ENCODE measurements at places on chromosomes 6 and 20.

- DNase-seq, result no peak
These were observed 126.6 kb upstream of the CCDC28A start for GRCh38 chr6:138647006-138647405.

- DNase-seq, result no peak
These were observed 5.3 kb upstream of the TASP1 start for GRCh38 chr20:13644010-13644409.

DNA sequence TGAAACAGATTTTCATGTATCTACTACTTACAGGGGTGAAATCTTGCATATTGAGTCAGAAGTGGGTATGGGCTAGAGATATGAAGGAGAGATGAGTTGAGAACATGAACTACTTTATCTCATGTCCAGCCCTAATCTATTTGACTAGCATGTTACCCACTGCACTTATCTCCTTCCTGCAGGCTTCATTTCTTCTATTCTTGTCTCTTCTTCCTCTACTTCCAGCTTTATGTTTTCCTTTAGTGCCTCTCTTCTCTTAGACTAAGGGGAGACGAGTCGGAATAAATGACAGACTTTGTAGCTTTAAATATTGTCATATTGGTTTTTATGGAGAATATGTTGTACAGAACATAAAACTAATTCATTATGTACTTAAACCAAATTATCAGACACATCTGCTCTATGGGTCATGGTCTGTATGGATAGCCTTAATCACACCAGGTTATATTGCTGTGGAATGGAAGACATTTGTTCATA, 5.3 kb downstream of the RAB32 start:
- no peak for DNase-seq

GRCh38 chr6:143564484-143565017, 53.0 kb upstream of the FUCA2 start:
- DNase-seq, result no peak

DNA sequence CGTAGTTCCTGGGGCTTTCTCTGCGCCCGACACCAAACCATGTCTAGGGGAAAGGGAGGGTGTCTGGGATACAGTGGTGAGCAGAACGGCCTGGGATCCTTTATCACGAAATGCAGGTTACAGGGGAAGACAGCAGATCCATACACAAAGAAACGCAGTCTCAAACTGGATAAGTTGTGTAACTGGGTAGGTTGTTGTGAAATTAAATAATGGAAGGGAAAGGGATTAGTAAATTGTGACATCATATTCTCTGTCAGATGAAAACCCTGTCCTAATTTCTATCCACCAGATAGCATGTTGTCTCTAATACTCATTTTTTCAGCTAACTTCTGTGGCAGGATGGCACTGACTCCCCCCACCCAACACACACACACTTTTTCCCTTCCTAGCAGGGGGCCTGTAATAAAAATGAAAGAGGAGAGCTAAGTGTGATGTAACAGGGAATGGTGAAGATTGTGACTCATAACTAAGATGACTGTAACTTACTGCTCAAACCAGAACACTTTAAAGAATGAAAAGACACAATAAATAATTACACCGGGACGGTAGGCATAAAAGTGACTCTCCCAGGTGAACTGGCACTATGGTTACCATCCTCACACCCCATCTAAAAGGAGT, 769 bp upstream of the TRPC4AP start:
- DNase-seq, result no peak

DNA sequence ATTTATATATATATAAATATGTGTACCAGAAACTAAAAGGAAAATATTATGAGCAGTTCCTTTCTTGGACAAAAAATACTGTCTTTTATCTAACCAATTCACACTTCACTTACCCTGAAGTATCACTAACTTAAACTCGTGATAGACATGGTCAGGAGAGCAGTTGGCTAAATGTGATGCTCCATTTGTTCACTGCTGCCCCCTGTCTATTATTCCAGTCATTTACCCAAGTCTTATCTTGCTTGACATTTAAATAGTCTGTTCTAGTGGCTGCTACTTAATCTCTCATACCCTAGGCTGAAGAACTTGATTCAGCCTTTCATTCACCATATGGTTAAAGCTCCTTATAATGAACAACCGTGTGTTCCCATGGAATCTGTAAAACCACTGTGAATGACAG, 789.6 kb upstream of the EYS start:
- no peak for DNase-seq

GRCh38 chr6:12296604-12297003, 6.4 kb downstream of the EDN1 start:
- DNase-seq, result no peak

GRCh38 chr6:74249658-74250057, 553.7 kb downstream of the CD109 start:
- DNase-seq, result peak; percentile 81

DNA sequence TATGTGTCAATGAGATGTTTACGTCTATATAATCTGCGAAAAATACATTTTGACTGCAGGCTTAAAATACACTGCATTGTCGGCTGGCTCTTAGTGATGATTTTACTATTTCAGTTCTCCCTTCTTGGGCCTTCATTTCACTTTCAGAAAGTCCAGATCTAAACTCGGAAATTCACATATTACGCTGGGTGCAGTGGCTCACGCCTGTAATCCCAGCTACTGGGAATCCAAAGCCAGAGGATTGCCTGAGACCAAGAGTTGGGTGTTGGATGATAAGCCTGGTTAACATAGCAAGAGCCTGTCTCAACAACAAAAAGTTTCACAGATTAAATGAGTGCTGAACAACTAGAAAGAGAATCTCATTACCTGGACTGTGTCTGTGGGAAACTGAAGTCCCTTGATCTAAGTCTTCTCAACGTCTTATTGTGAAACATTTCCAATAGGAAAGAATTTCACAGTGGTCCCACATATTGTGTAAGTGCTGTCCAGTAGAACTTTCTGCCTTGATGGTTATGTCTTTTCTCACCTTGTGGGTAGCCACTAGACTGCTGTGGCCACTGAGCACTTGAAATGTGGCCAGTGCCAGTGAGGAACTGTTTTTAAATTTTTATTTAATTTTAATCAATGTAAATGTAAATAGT, 1.9 kb downstream of the GINM1 start:
- DNase-seq, result no peak

GRCh38 chr6:57222743-57223077, 603 bp upstream of the RAB23 start:
- no peak for DNase-seq

- no peak for DNase-seq
These were observed 10.4 kb downstream of the KIF6 start for GRCh38 chr6:39714802-39715201.

DNA sequence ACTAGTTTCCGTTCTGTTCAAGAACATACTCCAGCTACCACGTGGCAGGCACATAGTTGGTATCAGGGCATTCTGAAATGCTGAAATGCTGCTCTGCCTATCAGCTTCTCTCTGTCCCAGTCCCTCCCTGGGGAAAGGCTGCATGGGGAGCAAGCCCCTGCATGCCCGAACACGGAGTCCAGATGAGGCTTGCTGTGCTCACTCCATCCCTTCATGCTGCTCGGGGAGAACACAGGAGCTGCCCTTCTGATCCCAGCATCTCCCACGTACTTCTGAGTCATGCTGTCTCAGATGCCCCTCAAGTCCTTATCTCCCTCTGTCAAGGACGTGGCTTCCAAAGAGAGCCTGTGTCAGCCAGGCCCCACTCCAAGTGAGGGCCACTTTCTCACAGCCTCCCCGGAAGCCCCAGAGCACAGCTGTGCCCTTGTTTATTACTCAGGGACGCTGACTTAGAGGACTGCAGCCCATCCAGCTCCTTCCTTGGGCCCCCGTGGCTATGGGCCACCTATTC, 29.4 kb downstream of the THBS2 start:
- no peak for DNase-seq

DNA sequence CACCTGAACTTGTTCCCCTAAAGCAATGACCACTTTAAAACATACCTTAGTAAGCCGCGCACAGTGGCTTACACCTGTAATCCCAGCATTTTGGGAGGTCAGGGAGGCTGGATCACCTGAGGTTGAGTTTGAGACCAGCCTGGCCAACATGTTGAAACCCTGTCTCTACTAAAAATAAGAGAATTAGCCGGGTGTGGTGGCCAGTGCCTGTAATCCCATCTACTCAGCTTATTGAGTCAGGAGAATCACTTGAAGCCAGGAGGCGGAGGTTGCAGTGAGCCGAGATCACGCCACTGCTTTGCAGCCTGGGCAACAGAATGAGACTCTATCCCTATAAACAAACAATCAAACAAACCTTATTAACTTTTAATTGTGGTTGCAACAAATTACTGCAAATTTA, 1.6 kb upstream of the RAET1E start:
- DNase-seq, result no peak

GRCh38 chr20:63711085-63711645, 3.3 kb downstream of the ZGPAT start:
- no peak for DNase-seq

DNA sequence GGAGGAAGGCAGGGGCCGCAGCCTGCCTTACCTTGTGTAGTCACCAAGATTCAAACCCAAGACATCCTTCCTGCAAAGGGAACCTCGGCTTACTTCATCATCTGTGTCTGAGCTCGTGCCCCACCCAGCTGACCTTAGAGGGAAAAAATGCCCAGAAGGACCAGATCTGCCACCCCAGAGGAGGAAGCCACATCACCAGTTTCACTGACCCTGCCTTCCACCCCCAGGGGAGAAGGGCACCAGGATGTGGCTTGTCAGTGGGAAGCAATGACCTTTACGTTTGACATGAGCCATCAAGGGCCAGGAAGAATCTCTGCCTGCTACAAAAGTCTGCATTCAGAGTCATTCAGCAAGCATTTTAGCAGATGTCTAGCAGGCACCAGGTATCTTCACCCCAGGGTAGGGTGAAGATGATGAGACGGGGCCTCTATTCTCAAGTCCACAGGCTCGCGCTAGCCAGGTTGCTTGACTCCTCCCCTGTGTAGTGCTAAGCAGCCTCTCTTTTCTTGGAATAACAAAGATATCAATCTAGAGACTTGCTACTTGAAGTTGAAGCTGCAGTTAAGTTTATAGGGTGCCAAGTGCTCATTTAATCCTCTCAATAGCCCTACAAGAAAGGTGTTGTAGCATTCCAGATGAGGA, 28.1 kb downstream of the HM13 start:
- no peak for DNase-seq

DNA sequence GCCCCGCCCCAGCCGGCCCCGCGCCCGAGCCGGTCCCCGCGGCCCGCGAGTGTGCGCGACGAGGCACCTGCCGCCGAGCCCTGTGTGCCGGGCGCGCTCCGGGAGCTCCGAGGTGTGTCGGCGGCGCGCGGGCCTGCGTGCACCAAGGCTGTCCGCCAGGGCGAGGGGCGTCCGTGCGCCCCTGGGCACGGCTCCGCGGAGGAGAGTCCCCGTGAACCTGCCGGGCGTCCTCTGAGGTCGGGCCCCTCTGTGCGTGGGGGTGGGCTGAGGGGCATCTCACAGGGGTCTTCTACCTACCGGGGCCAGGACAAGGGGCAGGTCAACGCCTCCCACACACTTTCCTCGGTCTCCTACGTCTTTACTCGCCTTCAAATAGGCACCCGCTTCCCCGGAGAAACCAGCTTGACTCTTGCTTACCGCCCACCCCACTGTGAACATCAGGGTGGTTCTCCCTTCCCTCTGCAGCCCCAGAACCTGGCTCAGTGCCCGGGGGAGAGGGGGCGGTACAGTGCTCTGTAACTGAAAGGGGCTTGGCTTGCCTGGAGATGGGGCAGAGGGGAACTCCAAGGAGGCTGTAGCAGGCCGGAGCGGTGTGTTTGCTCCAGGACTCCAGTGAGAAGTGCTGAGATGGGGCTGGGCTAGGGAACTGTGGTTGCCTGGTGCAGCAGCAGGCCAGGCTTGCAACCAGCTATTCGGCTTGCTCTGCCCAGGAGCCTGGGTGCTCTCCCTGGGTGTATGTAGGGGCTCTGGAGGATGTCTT, at the start of gene SAMD10:
Gene SAMD10, minus strand, starts transcription at position 86 of the 760 bp plus-strand sequence. CDS start 175 bp downstream, outside the sequence.
- DNase-seq, result no peak

GRCh38 chr6:36650848-36651478, 27.6 kb upstream of the CDKN1A start:
- DNase-seq, result no peak

GRCh38 chr20:40010483-40010882, 678.6 kb downstream of the MAFB start:
- no peak for DNase-seq

DNA sequence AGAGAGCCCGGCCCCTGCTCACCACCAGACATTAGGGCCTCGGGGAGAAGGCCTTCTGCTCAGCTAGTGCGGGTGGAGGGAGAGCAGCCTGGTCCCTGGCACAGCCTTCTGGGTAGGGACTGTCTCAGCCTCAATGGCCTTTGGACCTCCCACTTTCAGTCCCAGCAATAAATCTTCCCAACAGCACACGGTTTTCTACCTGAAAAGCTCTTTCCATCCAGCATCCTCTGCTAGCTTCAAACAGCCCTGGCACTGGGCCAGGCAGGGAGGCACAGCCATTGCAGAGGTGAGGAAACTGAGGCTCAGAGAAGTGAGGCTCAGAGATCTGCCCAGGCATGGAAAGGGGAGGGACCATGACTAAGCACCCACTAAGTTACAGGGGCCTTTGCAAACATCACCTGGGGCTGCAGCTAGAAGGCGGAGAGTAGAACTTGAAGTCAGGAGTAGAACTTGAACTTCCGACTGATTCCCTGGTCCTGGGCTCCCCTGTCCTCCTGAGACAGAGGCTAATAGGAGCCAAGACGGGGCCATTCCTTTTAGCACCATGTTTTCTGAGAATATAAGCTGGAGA, 43.9 kb upstream of the NOL4L start:
- no peak for DNase-seq

DNA sequence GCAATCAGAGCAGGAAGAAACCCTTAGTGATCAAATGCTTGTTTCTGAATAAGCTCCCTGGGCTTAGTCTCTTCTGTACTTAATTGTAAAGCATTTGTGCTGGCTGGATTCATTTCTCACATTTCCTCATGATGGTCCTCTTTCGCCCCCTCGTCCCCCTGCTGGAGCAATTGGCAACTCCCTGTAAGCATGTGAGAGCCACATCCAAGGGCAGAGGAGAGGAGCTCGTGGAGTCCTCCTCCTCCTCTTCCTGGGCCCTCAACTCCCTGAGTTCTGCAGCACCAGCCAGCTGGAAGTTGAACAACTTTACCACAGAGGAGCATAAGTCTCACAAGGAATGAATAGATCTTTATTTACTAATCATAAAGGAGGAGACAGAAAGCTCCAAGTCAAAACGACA, 12.6 kb downstream of the ANKEF1 start:
- no peak for DNase-seq

- DNase-seq, result no peak
These were observed 64.7 kb downstream of the TRAM2 start for GRCh38 chr6:52512199-52512598.

DNA sequence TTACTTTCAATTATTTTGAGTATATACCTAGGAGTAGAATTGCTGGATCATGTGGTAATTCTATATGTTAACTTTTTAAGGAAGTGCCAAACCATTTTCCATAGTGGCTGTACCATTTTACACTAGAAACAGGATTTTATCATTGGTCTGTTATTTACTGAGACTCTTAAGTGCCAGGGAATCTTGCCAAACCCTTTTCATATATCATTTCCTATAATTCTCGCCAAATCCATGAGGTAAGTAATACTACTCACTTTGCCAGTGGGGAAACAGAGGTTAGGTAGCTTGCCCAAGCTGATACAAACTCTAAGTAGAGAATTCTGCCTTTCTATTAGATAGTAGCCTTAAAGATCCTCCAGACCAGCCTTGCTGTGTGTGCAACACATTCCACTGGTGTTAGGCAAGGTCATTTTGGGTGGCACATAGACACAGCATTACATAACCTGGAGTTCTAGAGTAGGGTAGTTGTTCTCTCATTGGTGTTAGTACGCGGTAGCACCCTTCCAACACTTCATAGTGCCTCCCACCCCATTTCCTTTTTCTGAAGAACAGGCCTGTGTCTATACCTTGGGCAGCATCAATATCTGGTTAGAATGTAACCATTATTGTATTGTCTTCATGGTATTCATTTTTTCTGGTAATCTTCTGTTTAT, 65.5 kb downstream of the ARID1B start:
- DNase-seq, result no peak

GRCh38 chr6:138161338-138162110, at the start of gene ARFGEF3:
Gene ARFGEF3 (plus strand): TSS chr6:138161939. CDS start chr6:138162087, 148 bp downstream.
- no peak for DNase-seq
